Cardiac ventricle fibroblast (primary cell): ENCODE measurements at places on chromosomes 2 and 18. TPM values are rescaled to one million over a fixed set of nuclear protein-coding genes. Genes with fewer than 3 reads are reported as not detected.

Gene SERPINB11
- not detected in 2 replicates for total RNA-seq

Gene ZEB2
- 54.4 and 63.7 TPM in 2 replicates for total RNA-seq

Gene GPC1
- total RNA-seq, result 248 and 255 TPM in 2 replicates

Gene CNDP1
- total RNA-seq, result not detected in 2 replicates

Gene RNF152
- 2.3 and 4.3 TPM in 2 replicates for total RNA-seq

Gene ENOSF1
- total RNA-seq, result 8.7 and 27.9 TPM in 2 replicates

Gene NYAP2
- not detected in 2 replicates for total RNA-seq

Gene CCDC74B
- total RNA-seq, result 7.4 and 22.7 TPM in 2 replicates

Gene RNF138
- total RNA-seq, result 8.0 and 32.3 TPM in 2 replicates

Gene FRZB
- total RNA-seq, result not detected in 2 replicates

Gene CD226
- not detected in 2 replicates for total RNA-seq

Gene WIPF1
- total RNA-seq, result 11.8 and 19.1 TPM in 2 replicates

Gene EFEMP1
- total RNA-seq, result 6,372 and 7,140 TPM in 2 replicates

Gene REG3G
- total RNA-seq, result not detected in 2 replicates

Gene GALNT3
- 0.20 and 0.69 TPM in 2 replicates for total RNA-seq

Gene KCNIP3
- total RNA-seq, result 14.0 and 14.2 TPM in 2 replicates

Gene ADRA2B
- total RNA-seq, result 4.4 and 4.8 TPM in 2 replicates

Gene SCG2
- total RNA-seq, result 25.9 and 26.6 TPM in 2 replicates

Gene VWA3B
- not detected in 2 replicates for total RNA-seq

Gene SPR
- 18.3 and 21.0 TPM in 2 replicates for total RNA-seq

Gene RAB31
- total RNA-seq, result 45.5 and 52.7 TPM in 2 replicates

Gene MC4R
- total RNA-seq, result not detected in 2 replicates

Gene SCN1A
- total RNA-seq, result not detected in 2 replicates
